NCI-H774 (cell line): ENCODE measurements at places on chromosomes 3 and 15.
A peak's percentile ranks its signal among the peaks of the same experiment; 100 is the strongest.

GRCh38 chr15:37891766-37892368 is 42.6 kb upstream of the TMCO5A start:
- DNase-seq = peak; percentile 46

DNA sequence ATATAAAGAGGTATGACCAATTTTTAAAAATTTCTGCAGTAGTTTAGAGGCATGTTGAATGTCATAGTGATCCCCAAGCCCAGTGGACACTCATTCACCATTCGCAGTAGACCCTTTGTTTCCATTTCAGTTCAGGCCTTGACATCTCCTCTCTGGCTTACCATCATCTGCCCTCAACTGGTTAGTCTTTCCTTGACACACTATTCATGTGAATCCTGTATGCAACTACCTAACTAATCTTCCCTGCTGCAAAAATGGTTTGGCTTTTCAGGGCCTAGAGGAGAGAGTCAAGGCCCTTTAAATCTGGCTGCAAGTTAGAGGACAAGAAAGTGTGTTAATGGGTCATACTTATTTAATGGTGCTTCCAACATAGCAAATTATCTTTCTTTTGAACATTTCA is 10.9 kb downstream of the APH1B start:
- no peak for DNase-seq

- no peak for DNase-seq
Measured at GRCh38 chr15:35107122-35107521, 22.0 kb upstream of the NANOGP8 start.

DNA sequence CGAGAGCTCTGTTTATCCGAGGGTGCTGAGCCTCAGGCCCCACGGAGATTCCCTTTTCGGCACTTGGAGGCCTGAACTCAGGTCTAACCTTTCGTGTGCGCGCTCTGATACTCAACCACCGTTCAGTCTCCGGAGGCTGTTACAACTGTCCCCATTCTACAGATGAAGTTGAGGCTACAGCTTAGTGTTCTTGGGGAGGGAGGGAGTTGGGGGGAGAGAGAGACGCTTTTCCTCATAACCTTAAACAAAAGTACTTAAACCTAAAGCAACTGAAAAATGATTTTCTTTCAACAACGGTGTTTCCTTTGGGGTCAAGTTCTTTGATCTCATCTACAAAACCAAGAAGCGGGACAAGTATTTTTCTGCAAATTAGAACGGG is 952 bp upstream of the CHST2 start:
- no peak for DNase-seq

GRCh38 chr15:92492551-92493115 is 99.0 kb downstream of the ST8SIA2 start:
- no peak for DNase-seq

- no peak for DNase-seq
Measured at GRCh38 chr3:73658227-73658626, 33.5 kb upstream of the PDZRN3 start.

GRCh38 chr15:32222716-32223115 is 180.4 kb downstream of the GOLGA8K start:
- no peak for DNase-seq

DNA sequence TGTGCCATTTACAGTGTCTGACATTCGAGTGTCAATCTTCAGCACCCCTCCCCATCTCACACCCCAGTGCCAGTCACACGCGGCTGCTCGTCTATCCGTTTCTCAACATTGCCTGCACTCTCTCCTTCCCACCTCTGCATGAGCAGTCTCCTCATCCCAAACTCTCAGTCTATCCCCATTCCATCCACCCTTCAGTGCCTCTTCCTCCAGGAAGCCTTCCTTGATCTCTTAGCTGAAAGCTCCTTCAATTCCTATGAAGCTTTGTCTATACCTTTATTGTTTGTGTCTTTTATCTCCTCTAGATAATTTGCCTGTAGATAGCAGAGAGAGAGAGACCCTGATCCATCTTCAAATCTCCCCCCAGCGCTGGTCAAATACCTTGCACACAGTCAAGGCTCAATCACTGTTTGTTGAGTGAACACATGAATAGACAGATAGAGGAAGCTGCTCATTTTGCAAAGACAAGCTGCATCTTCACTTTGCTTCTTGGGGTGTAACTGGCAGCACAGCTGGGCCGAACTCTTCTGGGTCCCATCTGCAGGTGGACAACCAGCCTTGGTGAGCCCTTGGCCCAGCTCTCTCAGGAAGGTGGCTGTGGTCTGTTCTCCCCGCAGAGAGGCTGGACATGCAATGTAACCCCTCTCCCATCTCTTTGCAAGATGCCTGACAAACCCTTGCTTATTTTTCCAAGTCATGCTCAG is 52.8 kb downstream of the ITGA11 start:
- no peak for DNase-seq

DNA sequence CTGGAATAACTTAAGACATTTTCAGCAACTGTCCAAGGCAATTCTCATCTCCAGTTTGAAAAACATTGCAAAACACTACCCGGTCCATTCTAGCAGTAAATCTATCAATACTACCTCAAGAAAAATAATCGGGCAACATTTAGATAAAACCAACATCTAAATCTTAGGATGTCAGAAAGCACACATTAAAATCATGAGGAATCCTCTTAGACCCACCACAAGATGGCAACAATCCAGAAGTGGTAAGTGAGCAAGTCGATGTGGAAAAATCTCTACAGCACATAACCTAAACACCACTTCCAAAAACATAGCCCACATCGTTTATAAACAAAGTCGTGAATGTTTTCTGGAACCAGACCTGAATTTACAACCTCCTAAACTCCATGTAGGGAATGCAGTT is 5.7 kb downstream of the PLCH1 start:
- DNase-seq = no peak

DNA sequence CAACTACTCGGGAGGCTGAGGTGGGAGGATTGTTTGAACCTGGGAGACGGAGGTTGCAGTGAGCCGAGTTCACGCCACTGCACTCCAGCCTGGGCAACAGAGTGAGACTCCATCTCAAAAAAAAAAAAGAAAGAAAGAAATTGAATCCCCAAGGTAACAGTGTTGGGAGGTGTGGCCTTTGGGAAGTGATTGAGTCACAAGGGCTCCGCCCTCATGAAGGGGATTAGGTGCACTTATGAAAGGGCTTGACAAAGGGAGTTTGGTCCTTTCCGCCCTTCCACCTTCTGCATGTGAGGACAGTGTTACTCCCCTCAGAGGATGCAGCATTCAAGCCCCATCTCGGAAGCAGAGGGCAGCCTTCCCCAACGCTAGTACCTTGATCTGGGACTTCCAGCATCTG is 21.3 kb downstream of the POC1A start:
- DNase-seq = no peak

GRCh38 chr15:58043192-58043903 is 22.2 kb downstream of the ALDH1A2 start:
- DNase-seq = no peak

DNA sequence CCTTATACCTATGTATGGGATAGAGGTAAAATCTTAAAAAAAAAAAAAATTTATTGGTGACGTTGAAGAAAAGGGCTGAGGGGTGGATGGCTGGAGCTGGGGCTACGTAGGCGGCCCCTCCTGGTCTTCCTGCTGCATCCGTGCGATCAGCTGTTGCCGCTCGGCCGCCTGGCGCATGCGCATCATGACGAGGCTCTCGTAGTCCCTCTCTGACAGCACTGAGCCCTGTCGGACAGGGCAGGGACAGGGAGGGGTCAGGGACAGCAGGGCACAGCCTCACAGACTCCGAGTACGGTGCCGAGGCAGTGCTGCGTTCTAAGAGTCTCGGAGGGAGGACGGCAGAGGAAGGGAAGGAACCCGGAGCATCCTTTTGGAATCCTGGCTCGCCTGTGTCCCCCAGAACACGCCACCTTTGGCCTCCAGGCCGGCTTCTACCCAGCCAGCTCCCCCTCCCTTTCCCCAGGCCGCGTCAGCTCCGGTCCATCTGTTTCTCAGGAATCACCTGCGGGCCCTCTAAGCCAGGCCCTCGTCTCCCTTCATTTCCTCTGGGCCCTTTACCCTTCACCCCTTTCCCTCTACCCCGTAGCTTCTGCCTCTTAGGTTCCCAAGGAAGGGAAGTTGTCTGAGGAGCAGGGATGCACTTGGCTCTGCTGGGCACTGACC is 1.8 kb upstream of the C15orf62 start:
- no peak for DNase-seq

- no peak for DNase-seq
Measured at GRCh38 chr15:74253211-74253921, 17.2 kb downstream of the CCDC33 start.

GRCh38 chr15:71730277-71731144 is 79.8 kb upstream of the NR2E3 start:
- peak; percentile 40 for DNase-seq

DNA sequence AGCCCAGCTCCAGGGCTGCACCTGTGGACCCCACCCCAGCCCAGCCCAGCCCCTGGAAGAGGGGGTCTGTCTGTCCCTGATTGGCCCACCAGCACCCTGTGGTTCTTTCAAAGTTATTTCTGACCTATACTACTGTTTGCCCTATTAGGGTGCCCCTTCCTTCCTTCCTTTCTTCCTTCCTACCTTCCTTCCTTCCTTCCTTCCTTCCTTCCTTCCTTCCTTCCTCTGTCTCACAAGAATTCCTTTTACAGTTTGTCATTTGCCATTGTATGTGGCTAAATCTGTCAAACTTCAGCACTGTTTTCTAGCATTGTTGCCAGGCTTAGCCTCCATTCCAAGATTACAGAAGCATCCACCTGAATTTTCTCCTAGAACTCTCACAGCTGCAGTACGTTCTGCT is 66.9 kb downstream of the KLF15 start:
- no peak for DNase-seq

- no peak for DNase-seq
Measured at GRCh38 chr3:114741066-114741465, 406.0 kb downstream of the ZBTB20 start.

DNA sequence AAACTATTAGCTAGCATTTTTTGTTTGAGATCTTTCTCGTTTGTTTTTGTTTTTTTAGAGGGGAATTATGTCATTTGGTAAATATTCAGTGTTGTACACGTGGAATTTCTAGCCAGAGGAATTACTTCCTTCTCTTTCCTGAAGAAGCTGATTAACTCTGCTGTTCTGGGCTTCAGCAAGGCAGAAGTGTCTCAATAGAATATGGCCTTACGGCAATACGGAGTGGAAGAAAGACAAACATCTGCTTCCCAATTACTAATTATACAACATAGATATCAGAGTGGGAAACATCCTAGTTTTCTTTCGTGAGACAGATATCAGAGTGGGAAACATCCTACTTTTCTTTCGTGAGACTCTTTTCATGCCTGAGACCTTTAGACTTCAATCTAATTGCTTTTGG is 11.9 kb downstream of the P3H2 start:
- no peak for DNase-seq

DNA sequence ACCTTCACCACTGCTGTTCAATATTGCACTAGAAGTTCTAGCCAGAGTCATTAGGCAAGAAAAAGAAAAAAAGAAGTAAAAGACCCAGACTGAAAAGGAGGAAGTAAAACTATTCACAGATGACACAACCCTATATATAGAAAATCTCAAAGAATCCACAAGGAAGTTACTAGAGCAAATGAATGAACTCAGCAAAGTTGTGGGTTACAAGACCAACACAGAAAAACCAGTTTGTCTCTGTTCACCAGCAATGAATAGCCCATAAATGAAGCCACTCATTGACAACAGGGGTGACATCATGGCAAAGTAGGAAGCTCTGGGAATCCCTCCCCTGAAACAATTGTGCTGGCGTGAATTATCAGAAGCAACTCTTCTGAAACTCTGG is 4.6 kb downstream of the CFAP100 start:
- no peak for DNase-seq

- DNase-seq = no peak
Measured at GRCh38 chr3:27043328-27043955, 325.7 kb downstream of the NEK10 start.

DNA sequence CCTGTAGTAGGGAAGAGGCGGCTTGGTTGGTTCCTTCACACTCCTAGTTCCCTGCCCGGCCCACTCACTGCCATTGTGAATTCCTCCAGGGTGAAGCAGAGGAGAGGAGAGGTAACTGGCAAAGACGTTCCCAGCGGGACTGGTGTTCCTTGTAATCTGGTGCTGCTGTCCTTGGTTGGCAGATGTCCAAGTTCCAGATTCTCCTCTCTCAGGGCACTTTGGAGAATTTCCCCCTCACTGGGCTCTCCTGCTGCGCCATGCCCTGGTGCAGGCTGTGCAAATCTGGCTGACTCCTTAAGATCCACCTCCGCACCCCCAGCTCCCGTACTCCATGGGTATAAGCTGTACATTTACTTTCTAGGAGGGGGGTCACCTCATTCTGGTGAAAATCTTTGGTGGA is 37.3 kb downstream of the THSD4 start:
- no peak for DNase-seq

GRCh38 chr15:100055821-100056220 is 286.0 kb downstream of the ADAMTS17 start:
- no peak for DNase-seq

GRCh38 chr15:41513506-41514227 is at the start of gene LTK:
Gene LTK (minus strand): TSS chr15:41513827. CDS start chr15:41513709, 118 bp downstream.
- DNase-seq = no peak

- DNase-seq = no peak
Measured at GRCh38 chr3:141248064-141248463, 16.4 kb downstream of the PXYLP1 start.

DNA sequence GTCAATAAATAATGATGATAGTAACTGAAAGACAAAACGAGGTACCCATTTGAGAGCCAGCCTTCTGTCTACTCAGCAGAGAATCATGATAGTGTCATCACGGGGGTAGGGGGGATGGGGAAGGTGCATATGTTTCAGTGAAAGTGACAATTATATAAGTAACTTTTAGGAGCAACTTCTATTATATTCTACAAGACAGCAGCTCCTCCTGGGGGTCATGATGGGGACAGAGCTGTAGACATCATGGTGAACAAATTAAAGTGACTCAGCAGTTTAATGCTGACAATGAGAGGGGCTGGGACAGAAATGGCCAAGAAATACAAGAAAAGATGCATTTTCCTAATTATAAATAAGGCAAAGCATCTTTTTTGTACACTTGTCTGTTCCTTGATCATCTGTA is 11.8 kb downstream of the CAPN3 start:
- no peak for DNase-seq

GRCh38 chr15:20358066-20358778 is 183.4 kb downstream of the GOLGA6L6 start:
- no peak for DNase-seq

- no peak for DNase-seq
Measured at GRCh38 chr3:136664771-136665170, 87.4 kb downstream of the STAG1 start.

GRCh38 chr3:156519758-156520162 is 35.2 kb downstream of the SSR3 start:
- no peak for DNase-seq

DNA sequence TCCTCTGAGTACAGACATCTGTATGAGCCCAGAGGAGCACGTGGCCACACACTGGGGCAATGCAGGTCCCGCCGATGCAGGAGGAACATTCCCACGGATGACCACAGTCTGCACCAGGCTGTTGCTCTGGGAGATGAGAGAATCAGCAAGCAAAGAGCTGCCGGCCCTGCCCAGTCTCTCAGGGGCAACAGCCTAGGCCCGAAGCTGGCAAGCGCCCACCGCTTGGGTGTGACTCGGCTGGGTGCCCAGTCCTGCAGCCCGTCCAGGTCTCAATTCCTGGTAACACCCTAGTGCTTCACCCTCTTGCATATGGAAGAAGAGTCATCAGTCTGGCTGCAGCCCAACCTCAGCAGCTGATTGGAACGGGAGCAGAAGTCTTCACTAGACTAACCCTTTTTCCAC is 153.7 kb upstream of the HES1 start:
- no peak for DNase-seq
